Right hindlimb (tissue), 1 donor: ENCODE measurements at places on chromosomes 3 and 15.

DNA sequence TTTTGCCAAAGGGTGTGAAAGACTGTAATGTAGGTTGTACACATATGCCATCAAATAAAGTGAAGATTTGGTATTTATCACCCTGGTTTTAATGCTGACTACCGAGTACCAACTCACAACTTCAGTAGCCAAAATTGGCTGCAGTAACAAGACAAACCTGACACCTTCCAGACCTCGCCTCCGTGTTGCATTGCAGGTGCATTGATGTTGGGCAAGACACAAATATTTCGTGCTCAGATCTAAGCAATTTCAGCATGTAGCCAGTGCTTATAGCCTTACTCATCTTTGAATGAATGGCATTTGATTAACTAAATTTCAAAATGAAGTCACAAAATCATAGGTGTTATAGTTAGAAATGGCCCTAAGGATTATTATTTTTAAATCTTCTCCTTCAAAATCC lies 400.2 kb downstream of the SOX2 start:
- no peak for DNase-seq

GRCh38 chr3:15175605-15176004 lies 30.4 kb upstream of the CAPN7 start:
- no peak for DNase-seq

DNA sequence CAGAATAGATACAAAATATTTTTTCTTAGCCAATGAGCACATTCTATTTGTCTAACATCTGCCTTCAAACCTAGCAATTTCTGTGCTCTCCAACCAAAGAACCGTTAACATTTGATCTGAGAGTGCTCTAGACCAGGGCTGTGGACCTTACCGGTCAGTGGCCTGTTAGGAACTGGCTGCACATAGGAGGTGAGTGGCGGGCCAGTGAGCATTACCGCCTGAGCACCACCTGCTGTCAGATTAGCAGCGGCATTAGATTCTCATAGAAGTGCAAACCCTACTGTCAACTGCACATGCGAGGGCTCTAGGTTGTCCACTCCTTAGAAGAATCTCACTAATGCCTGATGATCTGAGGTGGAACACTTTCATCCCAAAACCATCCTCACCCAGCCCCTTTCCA lies 131.7 kb downstream of the CADM2 start:
- DNase-seq = no peak

DNA sequence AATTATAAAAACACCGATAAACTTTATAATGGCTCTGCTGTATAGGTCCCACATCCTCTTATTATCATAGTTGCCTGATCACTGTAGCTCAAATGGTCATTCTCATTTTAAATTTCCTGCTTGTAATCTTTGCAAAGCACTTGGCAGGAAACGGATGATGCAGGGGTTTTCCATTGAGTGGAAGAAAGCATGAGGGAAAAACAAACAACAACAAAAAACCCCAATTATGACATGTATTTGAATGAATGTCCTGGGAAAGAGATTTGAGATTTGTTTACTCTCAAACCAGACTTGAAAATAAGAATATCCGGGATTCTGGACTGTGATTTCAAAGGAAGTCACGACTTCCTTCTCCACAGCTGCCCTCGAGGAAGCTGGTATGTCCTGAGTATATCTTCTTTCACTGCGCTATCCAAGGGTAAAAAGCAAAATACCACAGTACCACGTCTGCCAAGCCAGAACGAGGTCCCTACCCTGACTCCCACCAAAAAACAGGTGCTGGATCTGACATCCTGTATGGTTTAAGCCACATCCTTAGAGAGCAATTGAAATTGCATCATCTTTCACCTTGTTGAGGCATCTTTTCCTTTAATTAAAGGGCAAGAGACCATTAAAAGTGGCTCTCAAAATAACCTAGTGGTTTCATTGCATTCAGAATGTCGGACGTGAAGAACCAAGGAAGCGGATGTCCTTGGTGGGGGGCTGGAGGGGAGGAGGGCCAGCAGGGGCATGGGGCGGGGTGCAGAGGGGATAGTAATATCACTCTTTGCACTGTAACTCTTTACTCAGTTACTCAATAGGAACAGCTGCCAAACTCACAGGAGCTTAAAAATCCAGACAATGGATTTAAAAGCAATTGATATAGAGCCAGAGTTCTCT lies 13.5 kb upstream of the TIPIN start:
- peak; percentile 40 for DNase-seq

- no peak for DNase-seq
These were observed 79.2 kb downstream of the ABI3BP start for GRCh38 chr3:100913870-100914648.

DNA sequence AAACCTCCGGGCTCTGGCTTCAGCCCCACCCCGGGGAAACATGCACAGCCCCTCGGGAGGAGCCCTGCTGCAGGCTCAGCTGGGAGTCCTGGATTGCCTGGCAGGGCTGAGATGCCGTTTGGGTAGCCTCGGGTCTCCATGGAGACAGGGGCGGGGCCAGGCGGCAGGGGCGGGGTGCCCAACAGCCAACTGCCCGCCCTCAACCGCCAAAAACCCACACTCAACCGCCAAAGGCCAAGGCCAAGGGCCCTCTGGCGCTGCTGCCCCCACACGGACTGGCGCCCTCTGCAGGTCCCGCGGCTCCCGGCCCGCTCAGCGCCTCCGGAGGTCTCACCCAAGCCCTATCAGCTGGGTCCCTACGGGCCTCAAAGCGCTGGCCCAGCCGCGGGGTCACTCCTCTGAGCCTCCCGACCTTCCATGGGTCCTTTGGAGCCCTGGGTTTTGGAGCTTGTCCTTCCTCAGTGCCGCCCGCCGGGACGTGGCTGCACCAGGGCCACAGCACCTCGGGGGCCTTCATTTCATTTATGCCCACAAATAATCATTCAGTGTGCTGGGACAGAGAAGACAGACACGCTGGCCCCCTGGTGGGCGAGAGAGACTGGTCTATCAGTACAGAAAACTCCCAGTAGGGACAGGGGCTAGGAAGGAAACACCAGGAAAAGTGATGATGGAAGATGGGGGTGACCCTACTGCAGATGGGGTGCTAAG lies 33.5 kb upstream of the ACAD9 start:
- peak; percentile 87 for DNase-seq

- no peak for DNase-seq
These were observed 10.9 kb downstream of the STRIT1 start for GRCh38 chr3:155282385-155283091.

- DNase-seq = no peak
These were observed 171.1 kb downstream of the PDZRN3 start for GRCh38 chr3:73453666-73454065.

- DNase-seq = no peak
These were observed 13.7 kb upstream of the PARP6 start for GRCh38 chr15:72285927-72286516.

GRCh38 chr3:114362815-114363214 lies 69.0 kb downstream of the TIGIT start:
- no peak for DNase-seq

DNA sequence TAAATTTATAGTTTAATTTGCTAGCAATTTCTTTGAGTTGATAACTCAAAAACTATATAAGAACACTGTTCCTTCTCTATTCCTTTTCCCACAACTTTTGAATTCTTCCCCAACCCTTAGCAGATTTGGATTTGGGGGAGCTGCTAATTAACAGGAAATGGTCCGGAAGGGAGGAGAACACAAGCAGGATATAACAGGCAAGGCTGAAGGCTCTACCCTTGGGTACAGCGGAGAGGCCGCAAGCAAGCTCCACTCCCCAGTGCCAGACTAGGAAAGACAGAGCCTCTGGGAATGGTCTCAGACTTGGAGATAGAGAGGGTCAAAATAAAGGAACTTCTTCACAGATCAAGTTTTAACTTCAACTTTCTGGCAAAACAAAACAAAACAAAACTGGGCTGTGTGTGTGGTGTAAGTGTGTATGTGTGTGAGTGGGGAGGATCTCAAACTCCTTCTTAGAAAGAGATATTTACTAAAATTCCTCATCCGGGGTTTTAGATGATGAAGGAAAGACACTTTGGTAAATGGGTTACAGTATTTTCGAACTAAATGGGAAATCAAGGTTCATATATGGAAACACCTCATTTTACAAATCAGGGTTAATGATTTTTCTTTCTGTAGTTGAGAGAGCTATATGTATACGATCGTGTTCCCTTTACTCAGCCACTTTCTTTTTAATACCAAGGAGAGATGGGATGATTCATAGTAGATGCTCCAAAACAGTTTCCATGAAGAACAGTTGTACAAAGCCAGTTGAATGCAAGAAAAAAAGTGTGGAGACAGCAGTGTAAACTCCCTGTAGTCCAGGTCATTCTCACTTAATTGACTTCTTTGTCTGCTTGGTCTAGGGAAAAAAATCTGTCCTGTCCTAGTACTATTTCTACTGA lies 161.1 kb downstream of the TP63 start:
- no peak for DNase-seq
